ENCODE measurements at places on chromosomes 3 and 15.

DNA sequence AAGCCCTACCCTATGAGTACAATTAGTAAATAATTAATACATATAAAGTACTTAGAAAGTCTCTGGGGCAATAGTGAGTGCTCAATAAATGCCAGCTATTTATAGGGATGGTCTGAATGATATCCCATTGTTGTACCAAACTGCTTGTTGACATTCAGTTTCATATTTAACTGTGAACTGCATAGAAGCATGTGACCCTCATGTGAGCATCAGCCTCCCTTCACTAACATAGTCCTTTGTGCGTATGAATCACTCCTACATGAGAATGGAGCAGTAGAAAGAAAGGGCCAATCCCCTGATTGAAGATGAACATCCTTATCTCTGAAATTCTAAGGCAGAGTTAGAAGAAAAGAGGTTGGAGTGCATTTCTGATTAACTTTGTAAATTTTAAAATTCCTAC is 68.7 kb upstream of the ATP10A start:
- DNase-seq, result no peak

GRCh38 chr3:53043738-53044137 is 2.1 kb downstream of the SFMBT1 start:
- no peak for DNase-seq

DNA sequence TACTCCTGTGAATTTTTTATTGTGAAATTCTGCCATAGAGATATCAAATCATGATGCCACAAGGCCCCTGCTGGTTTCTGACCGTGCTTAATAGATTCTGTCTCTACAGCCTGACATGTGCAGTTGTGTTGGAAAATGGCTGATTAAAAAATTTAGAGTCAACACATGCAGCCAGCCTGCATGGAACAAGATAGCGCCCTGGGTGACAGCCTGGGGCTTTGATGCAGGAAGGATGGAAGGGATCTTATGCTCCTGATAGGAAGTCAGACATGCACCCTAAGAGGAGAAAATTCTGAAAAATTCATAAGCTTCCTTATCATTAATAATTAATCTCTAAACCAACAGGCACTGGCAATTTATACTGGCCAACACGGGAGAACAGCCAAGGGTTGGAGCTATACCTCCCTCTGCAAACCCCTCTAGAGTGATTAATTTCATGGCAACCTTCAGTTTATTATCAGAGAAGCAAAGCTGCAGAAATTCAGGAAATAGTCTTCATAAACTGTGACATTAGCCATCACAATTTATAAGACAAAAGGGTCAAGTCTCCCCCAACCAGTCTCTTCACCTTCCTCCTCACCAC is 198.4 kb downstream of the CADPS start:
- DNase-seq, result no peak

GRCh38 chr3:189303584-189303983 is 131.8 kb downstream of the TPRG1 start:
- DNase-seq, result no peak

- DNase-seq, result no peak
Measured at GRCh38 chr3:140420621-140421357, 257.1 kb upstream of the TRIM42 start.

- DNase-seq, result no peak
Measured at GRCh38 chr3:73365756-73366397, 258.9 kb downstream of the PDZRN3 start.

DNA sequence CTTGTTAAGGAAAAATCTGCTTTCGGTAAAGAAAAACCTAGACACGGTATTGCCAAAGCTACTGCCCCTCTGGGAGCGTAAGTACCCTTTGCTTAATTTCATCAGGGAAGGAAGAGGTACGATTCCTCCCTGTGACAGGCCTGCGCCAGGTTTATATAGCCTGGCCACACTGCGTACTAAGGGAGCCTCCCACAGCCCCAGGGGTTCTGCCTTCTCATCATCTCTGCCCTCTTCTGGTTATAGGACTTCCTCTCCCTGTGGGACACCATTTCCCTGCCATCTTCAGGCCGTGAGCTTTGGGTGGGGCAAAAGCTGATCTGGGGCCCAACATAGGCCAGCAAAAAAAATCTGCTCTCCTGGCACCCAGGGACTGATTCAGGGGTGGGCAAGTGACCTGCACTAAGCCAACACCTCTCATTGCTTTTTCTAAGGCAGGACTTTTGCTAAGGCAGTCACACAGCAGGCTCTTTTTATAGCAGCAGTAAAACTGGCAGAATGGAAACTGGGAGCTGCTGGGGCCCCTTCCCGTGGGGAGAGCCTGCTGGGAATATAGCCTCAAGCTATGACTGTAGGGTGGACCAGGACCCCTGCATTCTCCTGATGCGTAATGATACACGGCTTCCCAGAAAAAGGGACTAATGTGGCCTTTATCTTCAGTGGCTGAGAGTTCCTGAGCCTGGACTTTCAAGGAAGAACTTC is 76.2 kb downstream of the PRICKLE2 start:
- DNase-seq, result no peak

DNA sequence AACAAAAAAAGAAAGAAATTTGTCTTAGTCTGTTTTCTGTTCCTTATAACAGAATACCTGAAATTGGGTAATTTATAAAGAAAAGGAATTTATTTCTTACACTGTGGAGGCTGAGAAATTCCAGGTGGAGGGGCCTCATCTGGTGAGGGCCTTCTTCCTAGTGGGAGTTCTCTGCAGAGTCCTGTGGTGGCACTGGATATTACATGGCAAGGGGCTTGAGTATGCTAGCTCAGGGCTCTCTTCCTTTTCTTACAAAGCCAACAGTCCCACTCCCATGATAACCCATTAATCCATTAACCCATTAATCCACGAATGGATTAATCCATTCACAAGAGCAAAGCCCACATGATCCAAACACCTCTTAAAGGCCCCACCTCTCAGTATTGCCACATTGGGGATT is 2.9 kb upstream of the SATB1 start:
- no peak for DNase-seq

Measured in HuH-7.5 (cell line).